ENCODE measurements at places on chromosomes 5 and 9.

GRCh38 chr5:111469903-111470302 lies 42.4 kb downstream of the STARD4 start:
- DNase-seq: no peak

GRCh38 chr9:89224633-89225032 lies 46.0 kb upstream of the SHC3 start:
- no peak for DNase-seq

DNA sequence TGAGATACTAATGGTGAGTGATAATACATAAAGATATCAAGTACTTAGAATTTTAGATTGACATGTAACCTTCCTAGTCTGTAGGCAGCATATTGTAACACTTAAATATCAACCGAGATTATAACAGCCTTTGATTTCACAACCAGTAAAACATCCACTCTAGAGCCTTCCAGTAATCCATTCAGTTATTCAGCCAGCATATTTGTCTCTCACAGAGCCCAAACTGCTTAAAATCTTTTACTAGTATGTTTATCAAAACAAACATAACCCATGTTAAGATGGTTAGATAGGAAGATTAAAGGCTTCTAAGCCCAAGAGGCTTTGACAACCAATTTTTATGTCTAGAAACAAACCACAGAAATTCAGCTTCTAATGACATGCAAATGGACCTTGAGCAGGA lies 177.9 kb upstream of the FST start:
- DNase-seq: no peak

- DNase-seq: no peak
These were observed 236.2 kb upstream of the NFIL3 start for GRCh38 chr9:91659529-91660495.

DNA sequence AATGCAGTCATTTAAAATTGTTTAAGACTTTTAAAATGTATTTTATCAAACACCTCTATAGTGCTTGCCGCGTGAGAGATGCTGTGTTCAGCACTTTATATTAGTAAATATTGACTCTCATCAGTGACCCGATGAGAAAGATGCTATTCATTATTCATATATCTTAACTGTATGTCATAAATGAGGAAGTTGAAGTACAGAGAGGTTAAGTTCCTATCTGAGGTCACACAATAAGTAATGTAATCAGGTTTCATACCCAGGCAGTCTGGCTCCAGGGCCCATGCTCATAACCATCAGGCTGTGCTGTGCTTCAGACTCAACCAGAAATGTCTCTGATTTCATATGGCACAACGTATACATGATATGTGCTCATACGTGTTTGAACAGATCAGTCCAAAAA lies 119.0 kb downstream of the SV2C start:
- DNase-seq: no peak

GRCh38 chr9:20771729-20772128 lies 87.7 kb downstream of the FOCAD start:
- no peak for DNase-seq

DNA sequence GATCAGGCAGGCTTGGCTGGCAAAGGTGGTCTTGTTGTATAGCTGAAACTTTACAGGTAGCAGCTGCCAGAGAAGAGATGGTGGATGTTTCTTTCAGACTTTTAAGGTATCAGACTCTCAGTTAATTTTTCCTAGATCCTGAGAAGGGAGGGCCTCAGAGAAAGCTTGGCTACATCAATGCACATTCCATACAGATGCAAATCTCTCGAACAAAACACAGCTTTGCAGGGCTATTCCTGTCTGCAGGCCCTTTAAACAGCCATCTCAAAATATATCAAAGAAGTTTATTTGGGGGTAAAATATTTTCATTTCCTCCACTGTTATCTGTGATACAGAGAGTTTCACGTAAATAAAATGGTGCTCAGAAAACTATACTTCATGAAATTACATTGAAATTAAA lies 1584.4 kb downstream of the EFNA5 start:
- no peak for DNase-seq

- peak; percentile 58 for DNase-seq
These were observed 431.3 kb upstream of the ITGA1 start for GRCh38 chr5:52356311-52356918.

DNA sequence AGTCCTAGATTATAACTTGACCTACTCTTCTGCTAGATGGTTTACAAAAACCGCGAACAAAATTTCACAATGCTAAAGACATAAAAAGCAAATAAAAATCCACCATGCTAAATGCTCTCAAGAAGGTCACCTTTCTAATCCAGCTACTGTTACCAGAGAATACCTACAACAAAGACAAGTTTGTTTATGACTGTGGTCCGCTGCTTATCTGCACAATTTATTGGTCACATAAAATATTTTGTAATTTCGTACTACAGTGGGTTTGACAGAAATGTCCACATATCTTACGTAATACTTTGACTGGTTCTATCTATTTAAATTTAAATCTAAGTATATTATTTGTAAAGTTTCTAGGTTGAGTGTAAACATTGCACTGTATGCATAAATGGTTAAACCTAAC lies 257.6 kb upstream of the ZNF608 start:
- no peak for DNase-seq

DNA sequence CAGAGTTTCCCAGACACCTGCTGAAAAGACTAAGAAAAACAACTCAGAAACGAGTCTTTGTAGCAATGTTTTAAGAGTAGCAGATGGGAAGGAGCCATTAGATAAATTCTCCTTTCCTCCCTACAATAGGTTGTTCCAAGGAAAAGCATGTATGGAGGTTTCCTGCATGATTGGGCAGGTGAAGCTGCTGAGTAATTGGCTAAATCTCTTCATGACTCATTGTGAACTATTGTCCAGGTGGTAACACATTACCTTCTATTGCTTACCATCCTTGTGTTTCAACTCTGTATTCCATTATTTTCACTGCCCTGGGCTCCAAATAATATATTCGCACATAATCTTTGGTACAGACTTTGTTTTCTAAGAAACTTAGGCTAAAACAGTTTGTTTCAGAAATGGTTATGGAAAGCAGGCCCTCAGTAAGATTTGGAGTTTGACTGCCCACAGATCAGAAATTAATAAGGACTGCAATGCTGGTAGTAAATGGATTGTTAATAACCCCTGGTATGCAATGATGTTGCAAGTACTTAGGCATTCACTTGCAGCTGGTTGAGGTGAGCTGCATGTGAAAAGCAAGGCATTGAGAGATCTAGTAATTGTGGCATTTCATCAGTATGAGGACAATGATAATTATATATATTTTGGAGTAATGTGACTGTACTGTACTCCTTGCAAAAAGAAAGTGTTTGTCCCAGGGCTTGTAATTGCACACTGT lies 281.4 kb upstream of the VLDLR start:
- DNase-seq: no peak

DNA sequence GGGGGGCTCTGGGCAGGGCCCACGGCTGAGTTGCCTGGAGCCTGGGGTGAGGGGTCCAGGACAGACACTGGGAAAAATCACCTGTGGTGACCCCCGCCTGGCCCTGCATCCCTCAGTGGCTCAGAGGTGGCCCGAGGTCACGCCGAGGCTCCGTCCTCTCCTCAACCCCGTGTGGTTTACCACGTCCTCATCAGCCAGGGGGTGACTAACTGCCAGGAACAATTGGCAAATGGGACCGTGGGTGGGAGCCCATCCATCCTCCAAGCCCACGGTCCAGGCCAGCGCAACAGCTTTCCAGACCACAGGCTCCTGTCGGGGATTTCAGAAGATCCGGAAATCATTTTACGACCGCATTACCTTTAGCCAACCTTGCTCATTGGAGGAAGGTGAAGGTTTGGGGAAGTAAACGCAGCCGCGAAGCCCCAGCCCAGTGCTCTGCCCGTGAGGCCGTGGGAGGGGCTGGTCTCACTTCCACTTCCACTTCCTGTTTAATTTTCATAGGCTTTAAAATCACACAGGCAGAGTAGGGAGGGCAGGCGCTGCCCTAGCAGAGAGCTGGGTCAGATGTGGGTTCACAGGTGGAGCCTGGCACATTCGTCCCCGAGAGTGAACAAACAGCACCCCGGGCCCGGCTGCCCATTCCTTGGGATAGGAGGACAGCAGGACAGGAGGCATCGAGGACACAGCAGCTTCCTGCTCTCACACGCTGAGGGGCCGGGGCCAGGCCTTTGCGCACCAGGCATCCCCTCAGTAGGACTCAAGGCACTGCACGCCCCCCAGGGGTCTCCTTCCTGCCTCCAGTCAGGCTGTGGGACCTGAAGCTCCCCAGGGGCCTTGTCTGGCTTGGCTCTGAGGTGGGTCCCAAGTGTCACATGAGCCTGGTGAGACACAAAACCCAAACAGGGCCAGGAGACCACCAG lies 19.8 kb upstream of the SLC9A3 start:
- no peak for DNase-seq

- no peak for DNase-seq
These were observed 8.7 kb upstream of the TRPC7 start for GRCh38 chr5:136374003-136374402.

DNA sequence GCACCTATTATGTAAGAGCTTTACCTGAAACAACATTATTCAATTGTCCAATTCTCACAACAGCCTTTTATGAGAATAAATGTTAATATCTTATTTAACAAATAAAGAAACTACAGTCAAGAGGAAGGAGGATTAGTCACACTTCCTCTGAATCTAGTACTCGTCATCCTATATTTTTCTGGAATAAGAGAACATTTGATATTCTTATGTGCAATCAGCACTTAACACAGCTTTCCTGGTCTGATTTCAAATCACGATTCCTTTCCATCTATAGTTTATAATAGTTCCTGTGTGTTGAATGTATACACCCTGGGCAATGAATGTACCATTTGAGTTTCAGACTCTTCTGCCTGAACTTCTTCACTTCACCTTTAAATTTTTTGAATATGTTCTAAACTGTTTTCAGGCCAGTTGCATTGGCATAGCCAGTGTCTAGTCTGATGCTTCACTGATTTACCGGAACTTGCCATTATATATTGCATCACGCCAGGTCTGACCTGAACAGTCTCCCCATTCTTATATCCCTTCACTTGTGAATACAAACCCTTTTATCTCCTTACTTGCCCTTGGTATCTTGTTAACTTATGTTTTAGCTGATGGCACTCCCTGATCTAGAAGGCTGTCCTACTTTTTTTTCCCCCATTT lies 698.3 kb downstream of the MAT2B start:
- no peak for DNase-seq

GRCh38 chr5:93599001-93599379 lies 16.0 kb downstream of the NR2F1 start:
- no peak for DNase-seq

- DNase-seq: peak; percentile 37
These were observed 7.0 kb downstream of the ASS1 start for GRCh38 chr9:130451509-130452388.

- no peak for DNase-seq
These were observed 49.8 kb upstream of the PLPP1 start for GRCh38 chr5:55584398-55585205.

DNA sequence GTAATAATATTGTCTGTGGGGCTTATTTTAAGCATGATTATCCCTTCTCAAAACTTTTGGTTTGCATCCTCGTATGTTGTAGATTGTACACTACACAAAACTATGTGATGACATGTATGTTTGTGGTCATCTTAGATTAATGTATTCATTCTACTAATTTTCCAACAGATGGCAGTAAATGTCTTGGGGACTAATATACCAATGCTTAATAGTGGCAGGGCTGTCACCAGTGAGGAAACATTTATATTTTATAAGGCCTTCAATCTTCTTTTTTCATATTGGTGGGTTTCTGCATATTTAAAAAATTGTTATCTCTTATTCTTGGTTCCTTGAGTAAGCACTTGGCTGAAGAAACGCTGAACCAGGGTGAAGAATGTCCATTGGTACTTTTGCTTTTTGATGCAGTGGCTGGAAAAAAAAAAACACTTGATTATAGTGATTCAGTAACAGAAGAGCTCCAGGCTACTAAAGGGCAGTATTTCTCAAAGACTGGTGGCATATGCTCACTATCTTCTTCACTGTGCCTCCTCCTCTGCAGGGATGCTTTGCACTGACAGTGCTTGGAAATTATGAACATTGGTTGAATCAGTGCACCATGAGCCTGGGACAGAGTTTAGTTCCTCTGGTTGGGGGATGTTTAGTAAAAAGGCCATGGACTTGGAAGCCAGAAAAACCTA lies 530.3 kb downstream of the RASEF start:
- DNase-seq: no peak

DNA sequence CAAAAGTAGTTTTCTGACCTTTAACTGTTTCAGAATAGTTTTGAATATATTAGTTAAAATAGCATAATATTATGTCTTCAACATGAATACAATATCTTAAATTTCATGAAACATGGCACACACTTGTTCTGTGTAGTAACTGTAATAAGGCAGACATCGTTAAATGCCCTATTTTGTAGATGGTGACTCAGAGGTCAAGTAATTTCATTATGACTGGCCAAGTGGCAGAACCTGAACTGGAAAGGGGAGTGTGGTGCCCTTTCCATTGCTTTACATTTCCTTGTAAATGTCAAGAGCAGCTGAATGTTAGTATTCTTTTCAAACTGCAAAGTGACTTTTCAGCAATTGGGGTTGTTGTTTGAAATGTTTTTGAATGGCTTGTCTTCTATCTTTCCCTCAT lies 201.2 kb upstream of the CDKN2B start:
- DNase-seq: no peak

DNA sequence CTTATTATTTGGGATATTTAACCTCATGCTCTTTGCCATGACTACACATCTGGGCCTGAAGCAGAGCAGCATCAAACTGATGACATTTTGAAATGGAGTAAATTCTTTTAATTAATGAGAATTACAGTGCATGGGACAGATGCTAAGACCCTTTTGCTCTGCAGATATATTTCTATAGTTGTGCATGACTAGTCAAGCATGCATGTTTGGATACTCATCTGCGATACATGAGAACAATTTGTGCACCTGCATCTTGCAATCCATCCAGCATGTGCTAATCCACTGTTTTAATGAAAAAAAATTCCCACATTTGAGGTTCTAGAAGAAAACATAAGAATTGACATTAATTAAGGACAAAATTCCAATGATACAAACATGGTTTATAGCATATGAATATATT lies 1047.6 kb upstream of the ACO1 start:
- no peak for DNase-seq

DNA sequence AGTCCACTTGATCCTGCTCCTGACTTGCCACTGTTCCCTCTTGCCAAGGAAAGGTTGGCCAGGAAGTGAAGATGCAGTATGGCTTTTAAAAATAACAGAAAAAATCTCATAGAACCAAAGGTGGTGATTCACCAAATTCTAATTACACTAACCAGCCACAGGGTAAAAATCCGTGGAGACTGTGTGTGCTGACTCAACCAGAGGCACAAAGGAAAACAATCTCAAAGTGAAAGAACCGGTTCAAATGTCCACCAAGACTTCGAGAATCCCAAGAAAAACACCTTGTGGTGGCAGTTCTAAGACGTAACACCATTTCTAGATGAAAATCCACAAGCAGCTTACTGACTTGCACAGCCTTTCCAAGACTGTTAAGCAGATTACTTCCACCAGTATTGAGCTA lies 279.1 kb downstream of the TLE1 start:
- no peak for DNase-seq

All from NCI-H2081 treated with DMSO at 0.1 percent for 48 hours (cell line).